Stimulated activated CD4-positive, alpha-beta T cell treated with anti-CD3 and anti-CD28 coated beads, Interleukin-12 subunit alpha, Interleukin-12 subunit beta, amount 100 ng/mL, for 4 hours (primary cell): ENCODE measurements at places on chromosomes 2 and 18.

- DNase-seq, result no peak
Measured at GRCh38 chr2:34242763-34243123, 643.6 kb upstream of the FAM98A start.

GRCh38 chr2:172278667-172279066 is 148.7 kb upstream of the ITGA6 start:
- DNase-seq, result no peak

- DNase-seq, result no peak
Measured at GRCh38 chr18:68520406-68521075, 194.4 kb downstream of the TMX3 start.

DNA sequence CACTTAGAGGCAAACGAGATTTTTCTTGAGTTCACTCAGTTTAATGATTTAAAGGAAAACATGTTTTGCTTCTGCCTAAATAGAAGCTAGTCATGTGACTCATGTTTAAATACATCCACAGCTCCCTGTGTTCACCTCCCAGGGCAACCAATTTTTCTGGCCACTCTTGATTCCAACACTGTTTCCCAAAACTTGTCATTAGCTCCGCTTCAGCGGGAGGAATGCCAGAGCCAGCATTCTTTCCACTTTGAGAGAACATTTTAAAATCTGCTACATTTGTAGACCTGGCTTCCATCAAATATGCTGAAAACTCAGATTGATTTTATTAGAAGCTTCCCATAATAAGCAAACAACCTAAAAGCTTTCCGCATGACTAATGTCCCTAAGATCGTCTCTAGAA is 2.8 kb upstream of the CYS1 start:
- no peak for DNase-seq

GRCh38 chr2:16273111-16273510 is 332.8 kb downstream of the MYCN start:
- DNase-seq, result no peak

- DNase-seq, result no peak
Measured at GRCh38 chr2:68721482-68722101, 13.0 kb upstream of the ARHGAP25 start.

DNA sequence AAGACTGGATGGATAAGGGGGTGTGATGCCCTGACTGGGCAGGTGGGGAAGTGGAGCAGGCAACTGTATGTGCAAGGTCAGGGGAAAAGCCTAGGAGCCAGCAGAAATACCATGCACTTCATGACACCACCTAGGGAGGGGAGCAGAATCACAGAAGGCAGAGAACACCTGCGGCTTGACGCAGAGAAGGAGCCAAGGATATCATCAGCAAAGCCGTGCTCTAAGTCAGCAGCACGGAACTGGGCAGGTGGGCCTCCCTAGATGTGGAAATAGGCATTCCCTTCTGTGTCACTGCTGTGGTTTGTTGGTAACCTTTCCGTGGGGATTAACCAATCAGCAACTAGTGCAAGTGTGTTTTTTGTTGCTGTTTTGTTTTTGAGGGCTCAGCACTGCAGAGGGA is 41.3 kb downstream of the HDLBP start:
- DNase-seq, result no peak

DNA sequence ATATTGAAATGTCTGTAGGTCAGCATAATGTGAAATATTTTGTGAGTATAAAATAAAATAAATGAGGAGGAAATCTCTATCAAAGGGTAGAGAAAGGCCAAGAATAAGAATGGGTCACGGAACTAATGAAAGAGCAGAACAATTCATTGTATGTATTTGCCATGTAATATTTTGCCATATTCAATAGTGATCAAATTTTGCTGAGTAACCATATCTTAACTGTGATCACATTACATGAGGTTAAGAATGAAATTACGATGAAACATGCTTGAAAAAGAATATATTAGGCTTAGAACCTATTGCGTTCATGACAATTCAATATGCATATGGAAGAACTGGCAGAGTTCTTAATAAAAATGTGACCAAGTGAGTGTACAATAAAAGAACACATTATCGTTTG is 437.2 kb upstream of the NRXN1 start:
- DNase-seq, result no peak

GRCh38 chr2:208466151-208466919 is 59.7 kb downstream of the PTH2R start:
- DNase-seq, result no peak

DNA sequence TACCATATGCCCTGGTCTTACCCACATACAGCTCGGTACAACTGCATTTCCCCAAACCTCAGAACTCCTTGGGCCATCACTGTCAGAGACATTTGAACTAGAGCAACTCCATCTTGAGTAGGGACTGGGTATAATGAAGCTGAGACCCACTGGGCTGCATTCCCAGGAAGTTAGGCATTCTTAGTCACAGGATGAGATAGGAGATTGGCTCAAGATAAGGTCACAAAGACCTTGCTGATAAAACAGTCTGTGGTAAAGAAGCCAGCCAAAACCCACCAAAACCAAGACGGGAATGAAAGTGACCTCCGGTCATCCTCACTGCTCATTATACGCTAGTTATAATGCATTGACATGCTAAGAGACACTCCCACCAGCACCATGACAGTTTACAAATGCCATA is 131.3 kb downstream of the PIK3C3 start:
- DNase-seq, result no peak

- no peak for DNase-seq
Measured at GRCh38 chr2:166373951-166374350, 1.8 kb downstream of the SCN9A start.

GRCh38 chr2:40204268-40204667 is 247.6 kb downstream of the SLC8A1 start:
- no peak for DNase-seq

DNA sequence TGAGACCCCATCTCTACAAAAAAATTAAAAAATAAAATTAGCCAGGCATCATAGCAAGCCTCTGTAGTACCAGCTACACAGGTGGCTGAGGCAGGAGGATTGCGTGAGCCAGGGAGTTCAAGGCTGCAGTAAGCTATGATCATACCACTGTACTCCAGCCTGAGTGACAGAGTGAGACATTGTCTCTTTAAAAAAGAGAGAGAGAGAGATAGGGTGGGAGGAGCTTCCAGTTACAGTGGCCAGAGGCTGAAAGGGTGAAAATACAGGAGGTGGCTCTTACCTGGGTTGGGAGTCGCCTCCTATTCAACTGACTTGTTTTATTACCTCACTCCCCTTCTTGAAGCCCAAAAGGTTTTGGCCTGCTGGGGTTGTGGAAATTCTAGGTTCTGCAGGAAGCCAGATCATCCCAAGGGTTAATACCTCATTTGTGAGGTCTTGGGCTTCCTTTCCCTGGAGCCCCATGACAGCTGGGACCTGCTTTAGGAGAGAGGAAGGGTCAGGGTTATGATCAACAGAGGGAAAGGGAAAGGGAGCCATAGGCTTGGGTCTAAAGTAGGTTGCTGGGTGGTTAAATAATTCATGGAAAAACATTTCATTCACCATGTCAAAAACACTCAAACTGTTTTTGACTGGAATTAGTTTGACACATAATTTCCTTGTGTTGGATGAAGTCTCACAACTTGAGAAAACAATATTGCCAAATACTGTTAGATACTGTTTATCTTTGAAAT is 17.4 kb downstream of the DYNC2LI1 start:
- no peak for DNase-seq

DNA sequence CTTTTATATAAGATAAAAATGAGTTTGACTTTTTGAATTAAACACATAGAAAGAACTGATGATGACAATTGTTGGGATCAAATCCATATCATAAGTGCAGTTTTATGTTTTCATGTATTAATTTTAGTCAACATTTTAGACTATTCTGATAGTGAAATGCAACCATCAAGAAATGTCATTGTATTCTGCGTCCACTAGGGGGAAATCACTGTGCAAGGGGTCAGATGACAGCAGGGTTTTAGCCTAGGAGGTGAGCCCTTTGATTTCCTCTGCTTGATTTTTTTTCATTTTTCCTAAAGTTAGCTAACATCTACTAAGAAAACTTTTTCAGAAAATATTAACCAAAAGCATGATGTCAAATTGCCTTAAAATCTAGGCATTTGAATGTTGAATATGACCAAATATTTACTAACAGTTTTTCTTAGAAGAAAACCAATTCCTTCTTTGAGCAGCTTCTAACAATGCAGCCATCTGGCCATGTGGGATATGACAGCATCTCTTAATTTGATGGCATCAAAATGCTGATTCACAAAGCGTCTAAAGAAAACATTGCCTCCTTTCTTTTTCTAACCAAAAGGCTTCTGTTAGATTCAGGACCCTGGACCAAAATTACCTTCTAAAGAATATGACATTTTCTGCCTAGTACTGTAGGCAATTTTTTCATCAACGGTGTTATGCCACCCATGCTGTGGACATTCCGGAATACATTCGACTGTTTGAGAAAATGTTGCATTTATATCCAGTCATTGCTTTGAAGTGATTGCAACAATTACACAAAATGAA is 141.5 kb downstream of the SPHKAP start:
- DNase-seq, result no peak

DNA sequence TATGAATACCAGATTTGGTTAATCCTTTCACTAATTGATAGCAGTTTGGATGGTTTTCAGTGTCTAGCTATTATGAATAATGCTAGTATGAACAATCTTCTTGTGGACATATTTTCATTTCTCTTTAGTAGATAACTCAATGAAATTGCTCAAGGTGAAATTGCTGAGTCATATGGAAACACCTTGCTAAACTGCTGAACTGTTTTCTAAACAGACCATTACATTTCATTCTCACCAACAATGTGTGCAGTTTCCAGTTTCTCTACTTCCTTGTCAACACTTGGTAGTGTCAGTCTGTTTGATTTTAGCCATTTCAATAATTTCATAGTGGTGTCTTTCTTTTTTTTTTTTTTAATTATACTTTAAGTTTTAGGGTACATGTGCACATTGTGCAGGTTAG is 250.0 kb downstream of the HRH4 start:
- DNase-seq, result no peak

DNA sequence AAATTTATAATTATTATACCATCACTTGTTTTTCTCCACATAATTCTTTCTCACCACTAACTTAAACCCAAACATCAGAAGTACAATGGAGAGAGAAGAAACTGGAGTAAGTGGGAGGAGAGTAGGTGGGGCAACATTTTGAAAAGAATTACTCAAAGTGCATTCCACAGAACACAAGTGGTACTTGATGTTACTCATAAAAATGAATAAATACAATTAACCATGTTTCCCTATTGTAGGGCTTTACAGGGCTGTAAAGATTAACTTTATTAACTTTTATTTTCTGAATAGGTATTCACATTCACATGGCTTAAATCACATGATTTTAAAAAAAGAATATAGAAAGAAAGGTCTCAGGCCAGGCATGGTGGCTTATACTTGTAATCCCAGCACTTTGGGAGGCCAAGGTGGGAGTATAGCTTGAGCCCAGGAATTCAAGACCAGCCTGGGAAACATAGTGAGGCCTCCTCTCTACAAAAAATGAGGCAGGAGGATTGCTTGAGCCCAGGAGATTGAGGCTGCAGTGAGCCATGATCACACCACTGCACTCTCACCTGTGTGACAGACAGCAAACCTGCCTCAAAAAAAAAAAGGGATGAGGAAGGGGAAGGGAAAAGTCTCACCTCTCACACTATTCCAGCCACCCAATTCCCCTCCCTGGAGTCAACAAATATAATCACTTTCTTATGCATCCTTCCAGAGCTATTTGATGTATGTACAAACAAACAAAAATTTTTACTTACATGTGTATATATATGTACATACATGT is 47.1 kb downstream of the KCNG3 start:
- DNase-seq, result no peak

GRCh38 chr2:143083636-143084035 is 45.6 kb upstream of the ARHGAP15 start:
- DNase-seq, result no peak

DNA sequence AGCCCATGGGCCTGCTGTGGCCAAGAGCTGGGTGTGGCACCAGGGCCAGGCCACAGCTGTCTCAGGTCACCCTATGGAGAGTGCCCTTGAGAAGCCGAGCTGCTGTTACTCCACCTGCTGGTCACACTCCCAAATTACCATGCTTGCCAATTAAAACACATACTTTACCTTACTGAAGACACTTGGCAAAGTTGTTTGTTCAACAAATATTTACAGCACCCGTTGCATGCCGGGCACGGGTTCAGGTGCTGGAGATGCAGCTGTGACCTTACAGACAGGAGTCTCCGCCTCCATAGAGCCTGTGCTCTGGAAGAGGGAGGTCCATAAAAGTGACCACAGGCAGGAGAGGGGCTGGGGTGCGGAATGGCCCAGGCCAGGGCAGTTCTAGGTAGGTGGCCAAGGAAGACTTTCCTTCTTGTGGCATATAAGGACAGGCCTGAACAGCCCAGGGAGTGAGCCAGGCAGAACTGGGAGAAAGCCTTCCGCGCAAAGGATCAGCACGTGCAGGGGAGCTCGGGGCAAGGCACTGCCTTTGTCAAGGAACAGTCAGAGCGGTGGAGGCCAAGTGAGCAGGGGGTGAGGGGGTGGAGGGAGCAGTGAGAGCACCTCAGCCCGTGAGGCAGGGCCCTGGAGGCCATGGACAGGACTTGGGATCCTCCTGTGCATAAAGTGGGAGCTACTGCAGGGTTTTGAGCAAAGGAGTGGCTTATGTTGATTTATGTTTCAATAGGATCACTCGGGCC is 23.6 kb upstream of the RBM44 start:
- peak; percentile 45 for DNase-seq

- DNase-seq, result no peak
Measured at GRCh38 chr18:9319333-9319732, 15.2 kb upstream of the TWSG1 start.

DNA sequence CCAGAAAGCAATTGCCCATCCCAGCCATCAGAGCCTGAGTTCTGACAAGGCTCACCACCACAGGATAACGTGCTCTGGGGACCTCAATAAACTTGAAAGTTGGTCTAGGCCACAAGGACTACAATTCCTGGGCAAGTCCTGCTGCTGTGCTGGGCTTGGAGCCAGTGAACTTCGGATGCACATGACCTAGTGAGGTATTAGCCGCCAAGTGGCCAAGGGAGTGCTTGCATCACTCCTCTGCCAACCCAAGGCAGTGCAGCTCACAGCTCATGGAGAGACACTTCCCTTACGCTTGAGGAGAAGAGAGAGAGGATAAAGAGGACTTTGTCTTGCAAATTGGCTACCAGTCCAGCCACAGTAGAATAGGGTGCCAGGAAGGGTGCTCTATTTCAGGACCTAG is 219.6 kb downstream of the MBD2 start:
- DNase-seq, result no peak

DNA sequence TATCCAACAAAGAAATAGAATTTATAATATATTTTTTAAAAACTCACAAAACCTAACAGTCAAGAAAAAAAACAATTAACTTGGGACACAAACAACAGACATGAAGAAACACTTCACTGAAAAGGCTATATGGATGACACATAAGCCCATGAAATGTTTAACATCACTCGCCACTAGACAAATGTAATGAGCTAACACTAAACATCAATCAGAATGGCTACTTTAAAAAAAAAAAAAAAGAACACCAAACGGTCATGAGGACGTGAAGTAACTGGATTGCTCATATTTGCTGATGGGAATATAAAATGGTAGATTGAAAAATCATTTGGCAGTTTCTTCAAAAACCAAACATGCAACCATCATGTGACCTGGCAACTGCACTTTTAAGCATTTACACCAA is 97.3 kb upstream of the RGPD4 start:
- no peak for DNase-seq

- DNase-seq, result no peak
Measured at GRCh38 chr2:195408196-195408595, 248.8 kb upstream of the SLC39A10 start.

- no peak for DNase-seq
Measured at GRCh38 chr2:224333726-224334482, 68.0 kb downstream of the FAM124B start.

- no peak for DNase-seq
Measured at GRCh38 chr2:211259831-211260476, 703.6 kb downstream of the CPS1 start.
